Activated B cell treated with CpG ODN at 0.5 μM for 24 hours (primary cell): ENCODE measurements at places on chromosomes 12 and 14.

DNA sequence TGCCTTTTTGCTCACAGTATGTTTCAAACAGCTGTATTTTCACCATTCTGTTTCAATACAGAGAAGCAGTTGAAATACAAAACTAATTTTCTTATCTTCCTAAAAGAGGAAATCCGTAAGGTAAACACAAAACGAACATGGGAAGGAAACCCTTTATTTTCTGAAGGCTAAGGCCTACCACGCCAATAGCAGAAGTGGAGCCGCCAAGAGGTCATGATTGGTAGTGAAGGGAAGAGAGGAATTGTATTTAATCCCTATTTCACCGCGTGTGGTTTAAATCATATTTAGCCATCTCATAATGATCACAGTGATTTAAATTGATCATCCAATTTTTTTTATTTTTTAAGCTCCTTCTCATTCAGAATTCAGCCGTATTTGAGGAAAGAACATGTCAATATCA lies 398.2 kb downstream of the PRKD1 start:
- no peak for DNase-seq

DNA sequence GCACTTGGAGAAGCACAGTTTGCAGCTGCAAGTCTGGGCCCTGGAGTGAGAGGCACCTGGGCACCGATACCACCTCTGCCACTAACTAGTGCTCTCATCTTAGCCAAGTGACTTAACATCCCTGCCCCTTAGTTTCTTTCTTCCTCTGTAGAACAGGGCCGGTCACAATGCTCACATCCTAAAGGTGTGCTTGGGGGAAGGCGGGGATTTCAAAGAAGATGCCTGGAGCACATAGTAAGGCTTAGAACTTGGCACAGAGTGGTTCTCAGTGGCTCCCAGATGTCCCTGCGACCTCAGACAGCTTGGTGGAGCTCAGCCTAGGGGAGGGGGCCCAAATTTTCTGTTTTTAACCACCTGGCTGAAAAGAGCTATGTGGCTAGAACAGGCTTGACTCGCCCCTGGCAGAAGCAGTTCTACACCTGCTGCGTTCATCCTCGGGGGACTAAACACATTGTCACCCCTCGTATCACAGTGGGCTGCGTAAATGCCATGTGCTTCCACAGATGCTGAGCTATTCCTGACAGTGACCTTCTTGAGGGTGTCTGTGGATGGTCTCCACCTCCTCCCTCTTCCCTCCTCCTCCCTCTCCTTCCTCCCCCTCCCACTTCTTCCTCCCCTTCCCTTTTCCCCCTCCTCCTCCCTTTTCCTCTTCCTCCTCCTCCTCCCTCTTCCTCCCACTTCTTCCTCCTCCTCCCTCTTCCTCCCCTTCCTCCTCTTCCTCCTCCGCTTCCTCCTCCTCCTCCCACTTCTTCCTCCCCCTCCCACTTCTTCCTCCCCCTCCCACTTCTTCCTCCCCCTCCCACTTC lies 112.1 kb downstream of the PHETA1 start:
- DNase-seq: no peak

DNA sequence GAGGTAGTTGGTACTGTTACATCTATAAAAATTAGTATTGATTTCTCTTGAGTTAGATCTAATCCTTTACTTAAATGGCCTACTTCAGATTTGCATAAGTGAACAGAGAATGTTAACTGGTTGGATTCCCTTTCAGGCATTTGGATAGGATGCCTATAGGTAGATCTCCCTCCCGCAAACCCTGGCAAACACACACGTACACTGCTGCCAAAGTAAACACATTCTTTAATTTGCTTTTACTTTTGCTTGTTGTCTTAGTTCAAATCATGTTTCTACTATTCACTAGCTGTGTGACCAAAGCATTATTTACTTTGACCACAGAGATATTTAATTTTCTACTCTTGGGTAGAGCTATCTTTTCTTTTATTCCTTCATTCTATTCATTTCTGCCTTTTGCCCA lies 936.1 kb upstream of the FBXO33 start:
- no peak for DNase-seq

GRCh38 chr14:99437706-99438105 lies 43.0 kb downstream of the SETD3 start:
- no peak for DNase-seq

DNA sequence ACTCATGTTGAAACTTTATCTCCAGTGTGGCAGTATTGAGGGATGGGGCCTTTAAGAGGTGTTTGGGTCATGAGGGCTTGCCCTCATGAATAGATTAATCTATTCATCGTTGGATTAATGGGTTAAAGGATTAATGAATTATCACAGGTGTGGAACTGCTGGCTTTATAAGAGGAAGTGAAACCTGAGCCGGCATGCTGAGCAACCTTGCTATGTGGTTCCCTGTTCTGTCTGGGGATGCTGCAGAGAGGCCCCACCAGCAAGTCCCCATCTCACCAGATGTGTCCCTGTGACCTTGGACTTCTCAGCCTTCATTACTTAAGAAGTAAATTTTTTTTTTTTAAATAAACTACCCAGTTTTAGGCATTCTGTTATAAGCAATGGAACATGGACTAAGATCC lies 109.6 kb downstream of the DYRK2 start:
- DNase-seq: no peak

DNA sequence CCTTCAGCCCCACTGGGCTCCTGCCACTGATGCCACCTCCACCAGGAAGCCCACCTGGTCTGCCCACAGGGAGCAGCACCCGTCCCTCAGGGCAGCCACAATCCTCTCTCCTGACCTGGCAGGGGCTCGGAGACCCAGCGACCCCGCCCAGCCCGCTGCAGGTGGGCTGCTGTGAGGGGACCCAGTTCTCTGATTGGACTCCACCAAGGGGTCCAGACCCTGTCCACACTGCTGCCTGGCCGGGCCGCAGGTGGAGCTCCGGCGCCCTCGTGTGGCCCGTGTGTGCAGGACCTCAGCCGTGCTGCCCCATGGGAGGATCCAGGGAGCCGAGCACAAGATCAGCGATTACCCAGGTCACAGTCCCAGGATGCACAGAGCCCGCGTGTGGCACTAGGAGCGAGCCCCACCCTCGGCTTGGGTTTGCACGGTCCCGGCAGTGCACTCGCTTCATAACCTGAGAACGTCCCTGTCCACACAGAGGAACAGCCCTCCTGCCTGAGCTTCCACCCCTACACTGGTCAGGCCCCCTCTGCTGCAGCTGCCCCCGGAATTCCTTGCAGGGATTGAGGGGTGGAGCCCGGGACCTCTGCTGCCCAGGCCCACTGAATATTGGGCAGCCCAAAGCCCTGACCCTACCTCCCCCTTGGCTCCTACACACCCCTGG lies 35.4 kb upstream of the TMEM179 start:
- DNase-seq: peak; percentile 61

DNA sequence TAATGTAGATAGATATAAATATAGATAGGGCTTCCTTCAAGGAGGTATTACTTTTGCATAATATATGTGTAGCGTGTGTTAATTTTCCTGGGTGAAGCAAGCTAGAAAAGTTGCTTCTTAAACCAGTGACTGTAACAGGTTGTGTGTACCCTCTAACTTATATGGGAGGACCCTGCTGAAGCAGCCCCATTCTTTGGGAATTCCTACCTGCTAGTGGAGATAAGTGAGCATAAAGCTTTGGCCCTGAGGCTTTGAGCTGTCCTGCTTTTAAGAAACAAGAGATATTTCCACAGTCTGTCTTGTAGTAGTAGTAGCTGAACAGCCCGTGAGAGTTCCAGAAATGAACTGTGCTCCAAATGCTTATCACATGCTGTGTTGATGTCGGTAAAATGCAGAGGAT lies 8.6 kb downstream of the RMST start:
- DNase-seq: no peak

DNA sequence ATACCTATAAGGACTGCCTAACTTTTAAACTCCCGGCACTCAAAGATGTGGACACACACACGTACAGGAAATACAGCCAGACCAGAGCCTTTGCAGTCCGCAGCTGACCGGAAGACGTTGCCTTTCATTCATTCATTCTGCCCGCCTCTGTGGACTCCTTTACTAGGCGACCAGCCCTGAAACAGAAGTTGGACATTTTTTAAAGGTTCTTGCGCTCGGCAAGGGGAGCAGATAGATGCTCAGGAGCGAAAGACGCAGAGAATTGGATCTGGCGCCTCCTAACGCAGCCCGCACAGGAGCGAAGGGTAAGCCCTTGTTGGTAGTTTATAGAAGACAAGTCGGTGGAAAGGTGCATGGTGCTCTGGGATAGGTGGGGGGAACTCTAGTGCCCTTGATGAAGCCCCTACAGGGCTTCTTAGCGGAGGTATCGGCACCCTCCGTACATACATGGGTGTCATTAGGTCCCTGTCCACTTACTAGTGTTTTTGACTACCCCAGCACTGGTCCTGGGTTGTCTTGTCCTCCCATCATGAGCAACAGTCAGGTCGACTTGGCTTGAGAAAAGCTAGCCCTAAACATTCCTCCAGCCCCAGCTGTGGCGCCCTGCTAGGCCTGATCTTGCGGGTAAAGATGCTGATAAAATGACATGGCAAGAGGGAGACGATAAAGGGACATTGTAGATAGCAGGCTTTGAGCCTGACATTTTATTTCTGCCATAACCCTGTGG lies at the start of gene KDM2B:
KDM2B (minus strand) TSS at position 65 of the 727 bp plus-strand sequence. CDS start 112 bp downstream, outside the sequence.
- DNase-seq: no peak

GRCh38 chr14:97280526-97280925 lies 483.3 kb downstream of the VRK1 start:
- DNase-seq: no peak

DNA sequence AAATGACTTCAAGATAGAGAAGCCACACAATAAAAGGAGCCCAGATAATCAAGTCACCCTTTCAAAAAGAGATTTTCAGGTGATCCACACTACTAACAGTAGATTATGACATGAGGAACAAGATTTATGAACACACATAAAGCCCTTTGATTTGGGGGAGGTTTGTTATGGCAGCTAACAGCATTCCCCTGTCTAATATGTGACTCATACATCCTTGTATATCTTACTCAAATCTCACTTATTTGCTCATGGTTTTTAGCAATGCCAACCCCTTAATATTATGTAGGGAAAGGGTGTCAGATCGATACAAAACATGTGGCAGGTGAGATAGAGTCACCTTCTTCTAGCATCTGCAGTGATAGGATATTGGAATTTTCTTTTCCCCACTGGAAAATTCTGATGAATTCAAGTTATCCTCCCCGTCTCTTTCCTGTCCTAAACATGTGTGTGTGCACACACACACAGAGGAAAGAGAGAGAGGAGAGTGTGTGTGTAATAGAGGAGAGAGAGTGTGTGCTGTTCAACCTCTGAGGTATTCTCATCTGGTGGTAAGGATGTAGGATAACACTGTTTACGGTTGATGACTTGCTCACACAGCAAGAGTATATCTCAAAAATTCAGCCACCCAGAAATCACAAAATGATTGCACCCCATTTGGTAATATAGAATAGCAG lies 319.9 kb downstream of the KCNC2 start:
- no peak for DNase-seq
